ENCODE measurements at places on chromosomes 6 and 20.

GRCh38 chr6:1242446-1242845, 69.5 kb upstream of the FOXQ1 start:
- no peak for DNase-seq

- DNase-seq = no peak
These were observed 555.5 kb downstream of the PTPRT start for GRCh38 chr20:42634156-42634555.

GRCh38 chr6:8831366-8832152, 396.2 kb upstream of the SLC35B3 start:
- no peak for DNase-seq

DNA sequence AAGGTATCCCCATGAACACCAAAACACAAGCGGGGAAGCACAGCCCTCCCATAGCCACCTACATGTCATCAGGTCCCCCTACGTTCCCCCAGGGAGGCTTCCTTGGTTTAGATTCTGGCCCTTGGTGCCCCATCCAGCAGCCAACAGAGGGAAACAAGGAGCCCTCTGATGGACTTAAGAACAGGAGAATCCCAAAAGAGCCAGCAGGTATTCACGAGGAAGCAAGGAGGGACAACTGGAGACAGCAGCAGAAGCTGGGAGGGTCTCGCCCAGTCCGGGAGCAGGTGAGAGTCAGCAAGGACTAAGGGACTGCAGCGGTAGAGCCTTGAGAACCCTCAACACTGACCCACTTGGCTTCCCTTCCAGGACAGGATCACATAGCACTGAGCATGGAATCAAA, 58.4 kb upstream of the TOP1 start:
- no peak for DNase-seq

DNA sequence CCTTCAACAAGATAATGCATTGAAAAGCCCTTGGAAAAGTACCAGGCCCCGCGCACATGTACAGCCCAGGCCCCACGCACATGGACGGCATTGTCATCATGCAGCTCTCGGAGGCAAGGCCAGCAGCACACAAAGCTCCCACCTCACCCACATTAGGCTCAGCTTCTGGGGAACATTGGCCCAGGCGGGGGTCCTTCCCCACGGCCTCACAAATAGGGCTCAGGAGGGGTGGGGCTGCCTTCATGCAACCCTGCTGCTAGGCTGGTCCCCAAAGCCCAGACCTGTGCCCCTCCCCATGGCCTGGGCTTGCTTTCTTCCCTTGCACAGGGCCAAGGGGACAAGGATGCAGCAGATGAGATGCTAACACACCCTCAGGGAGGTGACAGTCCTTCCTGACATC, 26.7 kb downstream of the NPEPL1 start:
- DNase-seq = no peak

GRCh38 chr20:43868091-43868490, 46.6 kb upstream of the TOX2 start:
- DNase-seq = no peak

DNA sequence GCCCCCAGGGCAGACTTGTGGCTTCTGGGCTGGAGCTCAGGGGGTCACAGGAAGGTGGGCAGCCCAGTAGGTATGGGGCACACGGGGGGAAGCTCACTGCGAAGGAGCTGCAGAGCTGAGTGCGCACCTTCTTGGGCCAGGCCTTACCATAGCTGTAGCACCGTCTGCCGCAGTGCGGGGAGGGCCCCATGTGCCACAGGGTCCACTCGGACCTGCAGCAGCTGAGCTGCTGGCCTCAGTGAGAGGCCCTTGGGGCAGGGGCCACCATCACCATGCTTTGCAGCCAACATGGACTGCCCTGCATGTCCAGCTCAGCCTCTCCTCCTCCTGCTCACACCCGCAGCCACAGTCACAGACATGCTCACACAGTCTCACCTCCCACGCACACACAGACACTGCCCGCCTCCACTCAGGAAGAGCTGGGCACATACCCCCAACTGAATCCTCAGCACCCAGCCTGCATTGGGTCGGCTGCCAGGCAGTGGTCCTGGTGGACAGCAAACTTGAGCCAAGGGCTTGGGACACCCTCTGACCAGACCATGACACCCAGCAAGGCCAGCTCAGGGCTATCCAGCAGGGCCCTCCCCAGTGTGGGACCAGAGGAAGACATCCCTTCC, 35.3 kb downstream of the YTHDF1 start:
- DNase-seq = no peak

DNA sequence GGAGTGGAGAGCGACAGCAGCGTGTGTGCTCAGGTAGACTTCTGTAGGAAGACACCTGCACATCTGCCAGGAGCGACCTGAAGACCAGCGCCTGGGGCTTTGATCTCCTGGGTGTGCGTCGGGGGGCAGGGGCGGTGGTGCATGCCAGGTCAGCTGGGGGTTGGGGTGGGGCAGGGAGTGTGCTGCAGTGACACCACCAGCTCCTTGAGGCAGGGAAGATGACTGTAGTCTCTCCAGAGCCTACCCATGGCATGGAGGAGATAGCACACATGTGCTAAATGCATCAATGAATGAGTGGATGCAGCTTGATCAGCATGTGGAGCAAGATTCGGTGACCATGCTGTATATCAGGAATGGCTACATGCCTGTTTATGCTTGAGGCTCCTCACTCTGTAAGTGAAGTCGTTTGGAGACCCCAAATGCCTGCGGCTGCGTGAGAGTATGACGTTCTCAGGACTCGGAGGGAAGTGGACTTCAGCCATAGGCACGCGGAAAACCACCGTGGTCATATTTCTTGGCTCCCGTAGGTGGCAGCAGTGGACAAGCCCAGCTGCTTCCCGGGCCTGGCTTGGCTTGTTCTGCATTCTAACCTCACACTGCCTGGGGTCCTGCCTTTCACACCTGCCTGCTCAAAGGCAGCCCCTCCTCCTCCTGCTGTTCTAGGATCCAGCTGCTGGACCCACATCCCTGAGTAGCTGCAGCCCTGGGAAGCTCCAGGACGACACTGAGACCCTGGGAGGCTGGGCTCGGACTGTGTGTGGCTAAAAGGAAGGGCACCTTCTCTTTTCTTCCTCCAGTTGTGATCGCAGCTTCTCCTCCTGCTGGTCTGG, 39.4 kb upstream of the KCNK16 start:
- peak; percentile 88 for DNase-seq

GRCh38 chr6:41503827-41504465, 42.2 kb upstream of the FOXP4 start:
- peak; percentile 67 for DNase-seq

DNA sequence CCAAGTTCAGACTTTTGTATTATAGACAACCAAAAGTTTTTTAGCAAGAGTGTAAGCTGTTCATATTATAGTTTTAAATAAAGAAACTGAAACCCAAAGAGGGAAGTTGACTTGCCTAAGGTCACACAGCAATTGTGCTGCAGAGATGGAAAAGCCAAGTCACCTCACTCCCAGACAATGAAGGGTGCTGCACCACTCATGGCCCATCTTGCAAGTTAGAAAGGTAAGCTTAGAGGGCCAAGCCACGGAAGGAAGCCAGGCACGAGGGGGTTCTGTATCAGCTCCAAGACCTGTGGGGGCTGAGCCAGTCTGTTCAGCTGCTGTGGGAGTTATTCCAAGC, 860 bp downstream of the DEFB124 start:
- DNase-seq = no peak

- no peak for DNase-seq
These were observed 93.6 kb downstream of the CDH4 start for GRCh38 chr20:61345656-61346055.

- DNase-seq = no peak
These were observed 72.5 kb downstream of the ARHGAP18 start for GRCh38 chr6:129637340-129638054.

DNA sequence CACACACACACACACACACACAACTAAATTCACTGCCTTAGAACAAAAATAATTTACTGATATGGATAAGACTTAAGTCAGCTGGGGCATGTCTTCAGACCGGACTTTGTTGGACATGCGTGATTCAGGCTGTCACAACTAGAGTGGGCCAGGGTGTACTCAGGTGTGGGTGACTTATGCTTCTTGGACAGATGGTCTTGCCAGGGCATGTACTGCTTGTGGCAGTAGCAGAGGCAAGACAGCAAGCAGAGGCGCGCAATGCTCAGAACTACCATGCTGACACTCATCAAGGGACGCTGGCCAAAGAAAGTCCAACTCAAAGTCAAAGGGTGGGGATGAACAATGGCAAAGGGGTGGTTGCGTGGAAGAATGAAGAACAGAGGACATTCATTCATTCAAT, 437.5 kb downstream of the CBLN4 start:
- no peak for DNase-seq

- DNase-seq = peak; percentile 50
These were observed 29.7 kb downstream of the RPF2 start for GRCh38 chr6:111011360-111012142.

DNA sequence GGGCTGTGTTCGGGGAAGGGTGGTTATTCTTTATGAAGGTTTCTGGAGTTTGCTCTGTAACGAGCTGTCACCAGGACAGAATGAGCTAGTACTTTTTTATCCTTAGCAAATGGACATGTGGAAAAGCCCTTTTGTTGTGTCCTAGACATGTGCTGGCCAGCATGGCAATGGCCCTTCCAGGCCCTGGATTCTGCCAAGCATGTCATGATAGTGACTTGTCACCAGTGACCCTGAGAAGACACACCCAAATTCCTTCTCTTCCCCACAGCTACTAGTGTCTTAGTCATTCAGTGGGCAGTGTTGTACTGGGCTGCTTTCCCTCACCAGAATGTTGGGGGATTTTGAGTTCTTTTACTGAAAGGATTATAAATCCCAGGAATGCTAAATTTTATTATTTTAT, 74.0 kb upstream of the XRN2 start:
- DNase-seq = no peak

DNA sequence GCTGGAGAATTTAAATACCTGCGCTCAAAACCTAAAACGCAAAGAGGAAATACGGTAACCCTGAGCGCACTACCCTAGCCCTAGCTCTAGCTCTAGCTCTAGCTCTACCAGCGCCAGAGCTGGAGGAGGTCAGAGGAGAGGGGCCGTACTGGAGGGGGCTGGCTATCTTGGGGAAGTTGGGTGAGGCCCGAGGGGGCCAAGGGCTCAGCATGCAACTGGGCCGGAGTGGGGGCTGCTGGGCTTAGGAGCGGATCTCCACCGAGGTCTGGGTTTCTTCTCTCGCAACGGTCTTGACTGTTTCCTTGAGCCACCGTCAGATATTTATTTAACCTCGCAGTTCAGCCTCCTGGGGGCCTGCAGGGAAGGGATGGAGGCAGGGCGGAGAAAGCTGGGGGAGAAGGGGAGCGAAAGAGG, 91.0 kb downstream of the NCR2 start:
- DNase-seq = peak; percentile 66

GRCh38 chr6:98842342-98843180, 8.2 kb downstream of the POU3F2 start:
- DNase-seq = peak; percentile 70

GRCh38 chr6:15493437-15494168, 169.2 kb downstream of the DTNBP1 start:
- DNase-seq = no peak

DNA sequence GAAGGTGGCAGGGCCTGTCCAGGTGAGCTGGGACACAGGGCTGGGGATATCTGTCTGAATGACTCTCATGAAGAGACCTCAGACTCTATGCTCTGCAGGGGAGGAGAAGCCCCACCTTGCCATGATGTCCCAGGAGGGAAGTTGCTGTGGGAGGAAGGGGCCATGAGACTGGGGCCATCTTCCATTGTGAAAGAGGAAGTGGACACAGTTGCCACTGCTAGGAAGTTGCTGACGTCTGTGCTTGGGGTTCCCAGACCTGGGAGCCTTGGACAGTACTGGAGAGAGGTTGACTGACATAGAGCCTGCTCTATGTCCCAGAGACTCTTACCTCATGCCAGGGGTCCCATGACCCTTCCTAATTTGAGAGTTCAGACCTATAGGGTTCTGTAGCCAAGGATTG, 24.5 kb downstream of the SIRPB1 start:
- no peak for DNase-seq

GRCh38 chr6:120129228-120129627, 779.7 kb upstream of the MAN1A1 start:
- DNase-seq = no peak

- no peak for DNase-seq
These were observed 209.0 kb upstream of the CITED2 start for GRCh38 chr6:139583420-139583819.

DNA sequence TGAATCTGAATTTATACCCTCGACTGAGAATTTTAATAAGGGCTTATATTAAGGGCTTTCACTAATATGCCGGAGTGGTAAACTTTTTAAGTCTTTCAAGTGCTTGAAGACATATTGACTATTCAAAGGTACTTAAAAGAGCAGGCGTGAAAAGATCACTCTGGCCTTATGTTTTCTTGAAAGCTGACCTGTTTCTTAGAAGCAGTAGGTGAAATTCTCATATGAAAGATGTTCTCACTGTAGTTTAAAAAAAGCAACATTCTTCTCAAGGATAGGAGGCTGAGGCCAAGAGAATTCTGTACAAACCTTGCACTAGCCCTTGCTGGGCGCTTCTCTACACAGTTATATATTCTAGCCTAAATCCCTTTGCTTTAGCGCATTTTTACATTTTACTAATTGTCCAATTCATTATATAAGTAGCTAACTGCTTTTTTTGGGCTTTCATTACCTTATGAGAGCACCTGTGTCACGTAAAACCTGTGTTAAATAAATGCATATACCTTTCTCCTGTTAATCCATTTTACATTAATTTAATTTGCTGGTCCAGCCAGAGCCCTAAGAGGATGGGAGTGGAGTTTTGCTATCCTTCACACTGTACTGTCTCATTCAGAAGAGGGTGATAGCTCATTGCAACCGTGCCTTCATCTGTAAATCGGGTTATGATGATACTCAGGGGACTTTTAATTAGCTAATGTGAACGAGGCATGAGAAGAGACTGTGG, 59.6 kb upstream of the HFE start:
- DNase-seq = no peak

DNA sequence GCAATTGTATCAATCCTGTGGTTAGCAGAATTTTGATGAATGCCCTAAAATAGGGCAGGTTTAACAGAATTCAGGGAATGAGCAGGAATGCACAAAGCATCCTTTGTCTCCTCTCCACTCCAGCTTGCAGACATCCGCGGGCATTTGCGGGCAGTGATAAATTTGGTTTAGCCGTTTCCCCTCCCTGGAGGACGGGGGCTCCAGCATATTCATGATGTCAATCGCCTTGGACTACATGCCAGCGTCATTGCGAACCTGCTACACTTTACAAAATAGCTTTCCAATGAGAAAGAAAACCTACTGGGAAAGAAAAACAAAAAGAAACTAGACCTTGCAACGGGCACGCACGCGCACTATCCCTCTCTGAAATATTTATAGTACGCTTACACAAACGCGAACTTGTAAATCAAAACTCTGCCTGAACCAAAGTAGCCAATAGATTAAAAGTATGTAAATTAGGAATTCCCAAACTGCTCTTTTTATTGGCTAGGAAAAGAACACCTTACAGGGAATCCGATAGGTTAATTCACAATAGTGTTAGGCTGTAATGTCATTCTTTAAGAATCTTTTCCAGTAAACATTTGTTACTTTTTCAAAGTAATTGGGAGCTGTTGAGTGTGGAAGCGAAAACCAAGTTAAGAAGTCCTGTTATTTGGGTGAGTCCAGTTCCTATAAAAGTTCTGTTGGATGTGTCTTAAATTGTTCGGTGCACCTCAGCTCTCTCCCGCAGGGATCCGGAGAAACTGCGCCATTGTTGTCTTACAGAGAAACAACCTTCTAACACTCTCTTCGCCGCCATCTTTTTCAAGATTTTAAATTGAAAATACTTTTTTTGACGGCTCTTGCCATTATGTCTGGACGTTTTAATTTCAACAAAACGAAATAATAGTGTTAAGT, 136.7 kb downstream of the HFE start:
- peak; percentile 93 for DNase-seq

All from retina (tissue), 1 donor.